ENCODE measurements at places on chromosomes 5 and 9.

DNA sequence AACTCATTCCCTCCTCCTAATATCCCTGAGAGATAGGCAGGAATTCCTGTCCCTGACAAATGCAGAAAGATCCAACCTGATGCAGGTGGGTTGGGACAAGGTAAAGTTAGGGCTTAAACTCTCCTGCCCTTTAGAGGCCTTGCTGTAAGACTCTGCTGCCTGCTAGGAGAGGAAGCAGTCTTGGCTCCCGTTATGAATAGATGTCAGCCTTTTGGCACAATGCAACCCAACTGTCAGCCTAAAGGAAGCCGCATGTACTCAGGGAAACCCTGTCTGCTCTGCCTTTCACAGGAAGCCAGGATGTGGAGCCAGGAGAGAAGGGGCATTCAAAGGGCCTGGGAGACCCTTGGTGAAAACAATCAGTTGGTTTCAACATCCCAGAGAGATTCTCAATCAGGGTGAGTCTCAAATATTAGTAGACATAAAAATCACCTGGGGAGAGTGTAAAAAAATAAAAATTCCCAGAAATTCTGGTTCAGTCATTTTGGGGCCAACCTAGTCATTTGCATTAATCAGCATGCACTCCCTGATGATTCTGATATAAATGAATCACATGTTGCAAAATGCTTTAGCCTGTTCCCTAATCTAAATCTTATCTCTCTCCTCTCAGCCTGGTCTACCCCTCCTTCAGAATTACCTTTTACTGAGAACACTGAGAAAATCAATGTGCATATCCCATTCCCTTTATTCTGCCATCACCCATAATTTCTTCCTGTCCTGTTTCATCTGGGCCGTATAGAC, 136.2 kb upstream of the TRIM32 start:
- no peak for DNase-seq

GRCh38 chr5:127094161-127094814, 21.0 kb upstream of the C5orf63 start:
- no peak for DNase-seq

- no peak for DNase-seq
These were observed 127.1 kb downstream of the ZNF354C start for GRCh38 chr5:179187229-179187678.

DNA sequence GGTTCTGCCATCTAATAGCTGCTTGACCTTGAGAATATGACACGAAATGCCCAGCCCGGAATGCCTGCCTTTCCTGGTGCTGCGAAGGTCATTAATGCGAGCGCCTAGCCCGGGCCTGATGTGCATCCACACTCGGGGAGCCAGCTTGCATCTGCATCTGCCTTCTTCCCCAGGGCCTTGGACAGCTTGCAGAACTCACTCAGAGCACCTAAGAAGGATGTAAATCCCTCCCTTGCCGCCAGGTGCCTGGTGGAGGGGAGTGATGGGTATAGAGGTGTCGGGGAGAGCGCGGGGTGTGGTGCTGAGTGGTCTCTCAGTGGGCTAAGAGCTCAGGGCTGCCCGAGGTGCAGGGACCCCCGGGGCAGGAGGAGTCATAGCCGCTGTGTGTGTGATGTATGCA, 127.2 kb downstream of the MRPL36 start:
- DNase-seq, result no peak

DNA sequence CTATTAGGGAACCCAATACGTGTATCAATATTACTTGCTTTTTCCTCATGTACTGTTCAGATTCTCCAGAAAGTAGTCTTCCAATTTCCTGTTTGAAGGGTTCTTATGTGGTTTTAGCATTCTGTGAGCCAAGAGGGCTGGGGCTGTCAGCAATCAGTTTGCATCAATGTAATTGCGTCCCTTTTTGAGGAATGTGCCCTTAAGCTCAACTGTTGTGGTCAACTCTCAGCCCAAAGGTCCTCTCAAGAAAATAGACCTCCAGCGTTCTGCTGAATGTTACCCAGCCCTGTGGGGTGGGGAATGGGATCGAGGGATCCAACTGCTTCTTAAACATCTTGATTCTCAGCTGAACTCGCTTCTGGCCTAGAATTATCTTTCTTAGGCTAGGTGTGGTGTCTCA, 43.8 kb upstream of the CDK20 start:
- DNase-seq, result no peak

DNA sequence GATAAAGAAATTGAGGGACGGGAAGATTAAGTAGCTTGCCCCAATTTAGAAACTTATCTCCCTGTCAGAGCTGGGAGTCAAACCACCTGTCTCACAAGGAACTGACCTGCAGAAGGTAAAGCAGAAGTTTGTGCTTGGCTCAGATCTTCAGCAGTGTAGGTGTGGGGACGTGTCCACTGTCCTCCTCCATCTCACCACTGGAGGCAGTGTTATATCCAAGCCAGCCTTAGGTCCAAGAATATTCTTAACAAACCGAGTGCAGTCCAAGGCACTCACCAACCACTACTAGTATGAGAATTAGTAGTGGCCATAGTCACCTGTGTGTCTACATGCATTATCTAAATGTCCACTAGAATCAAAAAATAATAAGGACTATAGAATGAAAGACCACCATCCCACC, 86.3 kb upstream of the IRX1 start:
- no peak for DNase-seq

DNA sequence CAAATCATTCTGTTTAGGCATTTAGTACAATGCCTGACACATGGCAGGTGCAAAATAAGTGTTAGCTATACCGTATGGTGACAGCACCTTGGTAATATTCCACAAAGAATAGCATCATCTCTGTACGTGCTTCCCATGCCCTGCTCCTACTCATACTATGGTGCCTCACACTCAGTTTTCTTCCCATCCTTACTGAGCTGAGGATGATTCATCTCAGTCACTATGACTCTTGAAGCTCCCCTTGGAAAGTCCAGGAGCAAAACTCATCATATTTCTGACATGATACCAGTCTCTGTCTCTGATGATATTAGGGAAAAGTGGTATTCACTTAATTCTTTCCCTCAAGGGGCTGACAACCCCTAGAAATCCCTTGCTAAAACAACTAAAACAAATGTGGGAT, 423.3 kb downstream of the EFNA5 start:
- DNase-seq, result no peak

DNA sequence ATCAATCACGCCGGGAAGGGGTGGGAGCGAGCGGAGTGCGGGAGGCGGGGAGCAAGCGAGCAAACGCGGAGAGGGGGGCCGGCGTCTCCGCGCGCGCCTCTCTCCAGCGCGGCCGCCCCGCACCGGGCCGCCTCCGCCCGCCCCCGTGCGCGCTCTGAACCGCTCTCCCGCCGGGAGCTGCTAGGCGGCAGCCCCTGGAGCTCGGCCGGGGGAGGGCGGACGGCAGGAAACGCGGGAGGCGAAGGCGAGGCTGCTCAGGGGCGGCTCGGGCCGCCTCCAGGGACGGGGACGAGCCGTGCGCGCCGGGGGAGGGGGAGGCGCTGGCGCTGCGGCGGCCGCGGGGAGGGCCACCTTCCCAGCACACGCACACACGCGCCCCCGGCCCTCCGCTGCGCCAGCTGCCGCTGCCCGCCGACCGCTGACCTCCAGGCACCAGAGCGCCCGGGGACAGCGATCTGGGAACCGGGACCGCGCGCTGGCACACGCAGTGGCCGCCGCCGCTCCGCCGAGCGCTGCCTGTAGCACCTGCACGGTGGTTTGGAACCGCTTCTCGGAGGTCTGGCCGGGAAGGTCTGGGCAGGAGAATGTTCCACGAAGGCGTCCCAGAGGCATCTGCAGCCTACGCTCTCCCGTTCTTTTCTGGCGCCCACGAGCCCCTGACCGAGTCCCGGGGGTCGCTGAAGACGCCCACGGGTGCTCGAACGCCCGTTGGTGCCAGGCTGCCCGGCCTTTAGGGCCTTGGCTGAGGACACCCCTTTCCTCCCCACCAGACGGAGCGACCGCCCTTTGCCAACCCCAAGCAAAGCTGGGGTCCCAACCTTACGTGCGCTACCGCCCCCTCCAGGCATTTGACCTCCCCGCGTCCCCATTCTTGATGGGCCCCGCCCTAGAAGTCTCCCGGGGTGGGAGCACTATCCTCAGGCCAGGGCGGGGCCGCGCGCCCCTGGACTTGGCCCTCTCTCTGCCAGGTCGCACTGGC, at the start of gene GABBR2:
Gene GABBR2, minus strand, starts transcription at position 3 of the 979 bp plus-strand sequence. CDS start 198 bp downstream, outside the sequence.
- DNase-seq, result no peak

DNA sequence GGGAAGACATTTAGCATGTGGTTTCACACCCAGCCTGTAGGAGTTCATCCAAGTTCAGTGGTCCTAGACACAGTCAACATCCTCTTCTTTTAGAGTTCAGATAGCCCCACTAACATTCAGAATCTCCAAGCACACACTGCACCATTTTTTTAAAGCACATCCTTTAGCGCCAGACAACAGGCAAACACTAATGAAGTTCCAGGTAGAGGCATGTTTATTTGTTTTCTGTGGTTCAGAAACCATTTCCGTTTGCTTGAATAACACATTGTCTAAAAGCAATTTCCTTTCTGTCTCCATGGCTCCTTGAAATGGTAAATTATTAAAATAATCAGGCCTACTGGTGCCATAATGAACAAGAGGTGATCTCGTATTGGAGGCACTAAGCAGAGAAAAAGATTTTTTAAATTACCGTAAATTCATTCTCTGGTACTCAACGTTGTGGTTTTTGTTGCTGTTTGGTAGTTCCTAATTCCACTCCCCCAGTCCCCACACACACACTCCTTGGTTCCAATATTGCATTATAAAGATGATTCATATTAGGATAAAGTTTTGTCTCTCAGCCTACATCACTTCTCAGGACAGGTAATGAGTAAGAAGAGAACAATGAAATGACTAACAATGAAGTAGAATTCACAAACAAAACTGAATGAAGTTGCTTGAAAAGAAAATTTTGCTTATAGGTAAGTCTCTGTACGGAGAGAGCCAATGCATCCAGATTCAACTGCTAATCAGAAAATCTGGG, 153.1 kb downstream of the PCSK1 start:
- DNase-seq, result no peak

GRCh38 chr9:110900917-110901316, 137.4 kb downstream of the LPAR1 start:
- DNase-seq, result no peak

- DNase-seq, result no peak
These were observed 8.6 kb downstream of the PMPCA start for GRCh38 chr9:136419092-136419420.

DNA sequence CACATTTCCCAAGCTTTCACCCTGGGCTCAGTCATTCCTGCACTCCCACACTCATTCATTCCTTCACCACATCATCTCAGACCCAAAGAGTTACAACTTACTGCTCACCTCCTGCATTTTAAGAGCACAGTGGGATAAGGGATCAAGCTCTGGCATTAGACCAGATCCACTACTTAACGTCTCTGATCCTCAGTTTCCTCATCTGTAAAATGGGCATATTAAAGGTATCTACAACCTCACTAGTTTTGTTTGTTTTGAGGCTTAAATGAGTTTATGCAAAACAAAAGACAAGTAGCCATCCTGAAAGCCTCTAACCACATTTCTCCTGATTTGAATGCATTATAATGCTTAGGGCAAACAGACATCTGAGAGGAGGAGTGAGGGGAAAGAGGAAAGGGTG, 77.6 kb downstream of the KLHL3 start:
- DNase-seq, result no peak

- no peak for DNase-seq
These were observed 428.8 kb downstream of the BRINP1 start for GRCh38 chr9:118940473-118940872.

- DNase-seq, result no peak
These were observed 91.5 kb upstream of the PHF24 start for GRCh38 chr9:34866614-34867013.

GRCh38 chr5:133251296-133252132, 199.7 kb downstream of the HSPA4 start:
- no peak for DNase-seq

DNA sequence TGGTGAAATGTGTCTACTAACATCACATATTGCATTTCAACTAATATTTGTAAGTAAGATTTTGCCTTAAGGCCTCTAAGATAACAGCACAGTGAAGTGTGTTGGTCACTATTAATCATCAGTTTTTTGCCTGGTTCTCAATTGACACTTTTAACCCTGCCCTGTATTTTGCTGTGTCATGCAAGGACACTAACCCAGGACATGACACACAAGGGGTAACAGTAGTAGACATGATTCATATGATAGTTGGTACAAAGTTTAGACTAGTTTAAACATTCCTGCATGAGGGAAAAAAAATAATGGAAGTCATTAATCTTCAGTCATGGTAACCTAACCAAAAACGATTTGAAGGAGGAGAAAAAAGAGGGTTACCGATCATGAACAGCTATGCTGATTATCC, 207.0 kb downstream of the DEPDC1B start:
- DNase-seq, result no peak

DNA sequence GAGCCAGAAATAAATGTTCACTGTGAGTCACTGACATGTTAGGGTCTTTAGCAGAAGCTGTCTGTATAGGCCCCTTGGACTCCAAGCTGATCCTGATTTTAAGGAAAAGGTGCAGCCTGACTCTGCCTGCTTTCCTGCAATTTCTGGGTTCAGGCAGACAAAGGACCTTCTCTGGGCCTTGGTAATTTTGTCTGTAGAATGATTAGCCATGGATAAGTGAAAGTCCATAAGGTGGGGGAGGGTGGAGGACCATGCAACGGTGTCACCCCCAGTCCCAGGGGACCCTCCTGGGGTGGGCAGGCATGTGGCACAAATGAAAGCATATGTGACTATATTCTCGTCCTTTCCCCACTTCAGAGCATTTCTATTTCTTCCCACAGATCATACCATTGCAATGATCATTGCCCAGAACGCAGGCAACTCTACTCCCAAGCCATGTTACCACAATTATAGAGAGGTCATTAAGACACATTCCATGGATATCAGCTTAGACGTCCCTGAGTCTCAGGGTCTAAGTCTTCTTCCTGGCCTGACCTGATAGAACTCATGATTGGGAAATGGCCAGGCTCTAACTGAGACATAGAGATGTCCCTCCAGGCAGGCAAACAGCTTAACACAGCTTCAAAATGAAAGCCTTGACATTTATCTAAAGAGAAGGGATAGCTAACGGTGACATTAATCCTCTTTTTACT, 157.9 kb upstream of the ALDH1B1 start:
- no peak for DNase-seq

GRCh38 chr9:109986521-109986991, 206.6 kb downstream of the PALM2AKAP2 start:
- DNase-seq, result no peak

GRCh38 chr9:78212868-78213267, 23.0 kb upstream of the CEP78 start:
- DNase-seq, result no peak

GRCh38 chr9:105047742-105048041, 119.7 kb upstream of the ABCA1 start:
- no peak for DNase-seq

DNA sequence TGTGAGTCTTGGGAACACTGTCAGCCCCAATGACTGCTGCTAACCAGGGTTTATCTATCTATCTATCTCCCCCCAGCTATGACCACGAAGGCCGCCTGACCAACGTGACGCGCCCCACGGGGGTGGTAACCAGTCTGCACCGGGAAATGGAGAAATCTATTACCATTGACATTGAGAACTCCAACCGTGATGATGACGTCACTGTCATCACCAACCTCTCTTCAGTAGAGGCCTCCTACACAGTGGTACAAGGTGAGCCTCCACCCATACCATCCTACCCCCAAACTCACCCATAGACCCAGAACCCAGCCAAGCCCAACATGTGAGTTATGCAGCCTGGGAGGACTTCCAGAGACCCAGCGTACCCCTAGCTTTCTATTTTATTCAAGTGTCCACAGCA, 65.4 kb upstream of the WWC1 start:
- DNase-seq, result no peak
